ENCODE measurements at places on chromosomes 2 and 18.

GRCh38 chr2:159176555-159176954, 109.9 kb downstream of the WDSUB1 start:
- no peaks in the 10 kb centered on the region for H3K27me3 ChIP-seq
- H3K36me3 ChIP-seq, result peaks cover 17% of the 10 kb centered on the region
- H3K27ac ChIP-seq, result no peak overlapping the region
- DNase-seq, result peak; percentile 82

DNA sequence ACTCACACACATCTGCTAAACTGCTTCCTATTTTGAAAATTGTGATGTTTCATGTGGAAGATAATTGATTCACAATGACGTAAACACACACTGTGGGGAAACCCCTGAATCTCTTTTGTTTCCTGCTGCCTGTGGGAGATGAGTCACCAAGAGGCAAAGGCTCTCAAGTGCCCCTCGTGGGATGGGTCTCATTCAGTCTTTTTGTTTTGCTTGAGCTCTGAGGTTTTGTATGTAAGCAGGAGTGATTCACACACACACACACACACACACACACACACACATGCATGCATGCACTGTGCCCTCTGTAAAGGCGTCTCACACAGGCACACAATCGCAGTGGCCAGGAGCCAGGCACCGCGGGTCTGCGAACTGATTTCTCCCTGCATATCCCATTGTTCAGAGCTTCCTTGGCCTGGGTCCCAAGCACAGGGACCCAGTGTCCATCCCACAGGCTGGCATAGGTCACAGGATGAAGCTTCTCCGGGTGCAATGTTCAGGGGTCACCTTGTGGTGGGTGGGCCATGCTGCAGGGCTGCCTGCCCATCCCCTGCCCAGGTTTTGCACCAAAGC, 12.1 kb upstream of the ARHGEF4 start:
- H3K27me3 ChIP-seq, result no peaks in the 10 kb centered on the region
- H3K4me1 ChIP-seq, result no peaks in the 10 kb centered on the region
- no peak overlapping the region for H3K4me3 ChIP-seq
- H3K36me3 ChIP-seq, result no peaks in the 10 kb centered on the region

DNA sequence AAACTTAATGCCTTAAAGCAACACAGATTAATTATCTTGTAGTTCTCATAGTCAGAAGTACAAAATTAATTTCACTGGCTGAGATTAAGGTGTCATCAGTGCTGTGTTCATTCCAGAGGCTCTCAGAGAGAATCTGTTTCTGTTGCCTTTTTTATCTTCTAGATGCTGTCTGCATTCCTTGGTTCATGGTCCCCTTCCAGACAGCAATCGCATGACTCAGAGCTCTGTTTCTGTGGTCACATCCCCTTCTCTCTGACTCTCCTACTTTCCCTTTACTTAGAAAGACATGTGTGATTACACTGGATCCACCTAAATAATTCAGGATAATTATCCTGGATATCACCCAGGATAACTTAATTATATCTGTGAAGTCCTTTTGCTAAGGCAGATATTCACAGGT, 148.6 kb downstream of the MAIP1 start:
- DNase-seq, result peak; percentile 86
- H3K27ac ChIP-seq, result no peak overlapping the region
- H3K27me3 ChIP-seq, result no peaks in the 10 kb centered on the region
- no peak overlapping the region for H3K4me3 ChIP-seq

DNA sequence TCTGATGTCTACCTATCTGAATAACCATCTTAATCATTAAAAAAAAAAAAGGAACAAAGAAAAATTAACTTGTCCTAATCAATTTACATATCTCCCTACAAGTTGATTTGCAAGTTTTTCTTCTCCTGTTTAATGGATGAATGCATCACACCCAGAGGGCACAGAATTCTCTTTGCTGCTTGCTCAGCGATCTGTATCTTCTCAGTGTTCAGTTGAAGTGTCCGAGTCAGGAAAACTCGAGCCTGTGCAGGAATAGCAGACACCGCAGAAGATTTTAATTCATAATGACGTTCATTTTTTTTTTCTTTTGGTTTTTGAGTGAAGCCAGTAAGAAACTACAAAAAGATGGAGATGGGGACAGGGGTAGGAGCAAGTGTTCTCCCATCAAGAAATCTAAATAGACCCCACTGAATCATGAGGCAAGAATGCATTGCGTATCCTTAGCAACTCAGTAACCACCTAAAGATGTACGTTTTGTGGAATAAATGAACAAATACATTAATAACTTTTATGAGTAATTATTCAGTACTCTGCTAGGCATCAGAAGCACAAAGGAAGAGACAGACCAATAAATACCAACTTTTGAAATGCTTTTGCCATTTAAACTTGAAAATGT, 675.5 kb downstream of the LRP1B start:
- H3K27ac ChIP-seq, result no peak overlapping the region
- H3K36me3 ChIP-seq, result no peaks in the 10 kb centered on the region
- DNase-seq, result no peak

DNA sequence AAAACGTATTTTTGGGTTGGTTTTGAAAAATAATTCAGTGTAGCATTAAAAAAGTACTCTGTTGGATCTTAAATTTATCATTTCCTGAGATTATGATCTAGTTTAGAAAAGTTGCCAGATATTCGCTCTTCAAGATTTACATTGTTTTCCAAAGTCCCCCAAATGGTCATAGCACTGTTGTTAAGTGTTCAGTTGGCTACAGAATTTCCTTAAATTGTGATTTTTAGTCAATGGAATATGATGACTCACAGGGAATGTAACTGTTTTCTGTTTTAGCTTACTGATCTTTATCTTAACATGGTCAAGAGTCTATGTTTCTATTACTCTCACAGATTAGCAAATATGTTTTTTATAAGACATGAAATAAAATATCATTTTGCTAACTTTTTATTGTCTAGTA, 23.2 kb downstream of the PLCL1 start:
- no peaks in the 10 kb centered on the region for H3K4me1 ChIP-seq
- no peak overlapping the region for H3K27ac ChIP-seq
- peak; percentile 20 for DNase-seq
- no peaks in the 10 kb centered on the region for H3K36me3 ChIP-seq

DNA sequence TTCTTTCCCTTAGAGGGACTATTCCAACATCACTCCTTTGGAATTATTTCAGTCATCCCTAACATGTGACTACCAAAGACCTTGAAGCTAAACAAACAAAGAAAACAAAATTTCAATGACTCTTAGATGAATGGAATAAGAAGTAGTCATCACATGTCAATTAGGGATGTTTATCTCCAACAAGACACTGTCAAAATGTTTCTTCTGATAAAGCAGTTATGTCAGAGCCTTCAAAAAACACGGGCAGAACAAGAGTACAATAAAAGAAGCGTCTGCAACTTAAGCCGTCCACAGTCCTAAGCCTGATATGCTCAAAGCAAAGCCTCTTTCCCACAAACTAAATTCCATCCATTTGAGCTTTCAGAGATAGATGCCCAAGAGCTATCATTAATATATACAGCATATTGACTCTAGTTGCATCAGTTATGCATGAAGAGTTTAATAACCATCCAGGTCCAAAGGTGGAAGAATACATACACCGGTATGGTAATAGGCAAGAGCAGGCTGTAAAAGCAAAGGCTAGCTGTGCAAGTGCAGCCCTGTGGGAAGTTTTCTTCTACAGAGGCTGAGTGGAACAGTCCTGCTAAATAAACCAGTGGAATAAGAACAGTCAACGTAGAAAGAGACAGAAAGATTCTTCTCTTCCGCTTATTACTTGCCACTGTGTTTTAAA, 98.1 kb downstream of the ICA1L start:
- no peaks in the 10 kb centered on the region for H3K36me3 ChIP-seq
- no peaks in the 10 kb centered on the region for H3K4me1 ChIP-seq
- H3K27me3 ChIP-seq, result no peaks in the 10 kb centered on the region
- DNase-seq, result no peak
- no peak overlapping the region for H3K27ac ChIP-seq
- no peak overlapping the region for H3K4me3 ChIP-seq

DNA sequence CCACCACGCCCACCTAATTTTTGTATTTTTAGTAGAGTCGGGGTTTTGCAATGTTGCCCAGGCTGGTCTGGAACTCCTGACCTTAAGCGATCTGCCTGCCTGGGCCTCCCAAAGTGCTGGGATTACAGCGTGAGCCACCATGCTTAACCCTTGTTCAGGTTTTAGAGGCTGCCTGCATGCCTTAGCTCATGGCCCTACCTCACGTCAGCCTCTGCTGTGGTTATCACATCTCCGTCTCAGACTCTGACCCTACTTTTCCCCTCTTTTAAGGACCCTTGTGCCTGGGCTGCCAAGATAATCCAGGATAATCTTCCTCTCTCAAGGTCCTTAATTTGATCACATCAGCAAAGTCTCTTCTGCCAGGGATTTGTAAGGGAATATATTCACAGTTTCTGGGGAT, 98.2 kb upstream of the PMAIP1 start:
- DNase-seq, result no peak
- H3K36me3 ChIP-seq, result no peaks in the 10 kb centered on the region
- H3K27me3 ChIP-seq, result no peaks in the 10 kb centered on the region
- H3K4me3 ChIP-seq, result no peak overlapping the region
- no peaks in the 10 kb centered on the region for H3K4me1 ChIP-seq
- H3K27ac ChIP-seq, result no peak overlapping the region

DNA sequence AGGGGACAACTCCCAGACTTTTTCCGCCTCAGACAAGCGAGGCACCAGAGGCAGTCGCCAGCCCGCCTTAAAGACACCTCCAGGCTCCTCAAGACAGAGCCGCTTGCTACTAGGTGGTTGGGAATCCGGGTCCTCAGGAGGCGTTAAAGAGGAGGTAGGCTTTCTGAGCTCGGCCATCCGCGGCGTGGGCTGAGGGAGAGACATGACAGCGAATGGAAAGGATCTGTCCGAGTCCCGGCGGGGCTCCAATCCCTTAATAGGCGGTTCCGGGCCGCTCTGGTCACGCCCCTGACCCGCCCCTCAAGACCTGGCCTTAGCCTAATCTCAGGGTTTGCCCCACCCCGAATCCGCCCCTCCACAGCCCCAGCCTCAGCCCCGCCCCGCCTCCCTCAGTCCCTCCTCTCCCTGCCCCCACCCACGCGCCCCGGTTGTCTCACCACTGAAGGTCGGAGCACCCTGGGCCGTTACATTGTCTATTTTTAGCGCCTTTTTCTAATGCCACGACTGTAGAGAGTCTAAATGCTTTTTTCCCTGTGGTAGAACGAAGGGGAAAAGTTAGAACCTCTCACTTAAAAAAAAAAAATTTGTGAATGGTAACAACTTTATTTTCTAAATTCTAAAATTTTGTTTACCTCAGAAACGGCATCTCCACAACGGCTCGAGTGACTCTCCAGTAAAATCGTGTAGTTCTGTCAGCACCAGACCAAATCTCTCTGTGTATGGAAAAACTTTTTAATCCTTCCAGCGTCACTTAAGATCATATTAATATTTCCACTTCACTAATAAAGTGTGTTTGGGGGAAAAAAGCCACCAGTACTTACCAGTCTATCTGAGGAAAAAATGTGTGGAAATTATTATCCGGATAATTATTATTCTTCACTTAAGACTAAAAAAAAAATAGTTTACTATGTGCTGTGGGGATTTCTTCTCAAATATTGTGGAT, at the start of gene RAD51AP2:
RAD51AP2 (minus strand) TSS at position 229 of the 943 bp plus-strand sequence; CDS start at position 204, 25 bp downstream.
- peak; percentile 95 for DNase-seq
- peak within 1 kb of the TSS; percentile 69 for H3K27ac ChIP-seq
- H3K27me3 ChIP-seq, result no peaks in the 10 kb centered on the region
- peaks cover 6% of the 10 kb centered on the region for H3K4me1 ChIP-seq
- H3K4me3 ChIP-seq, result peak within 1 kb of the TSS; percentile 55
- no peaks in the 10 kb centered on the region for H3K36me3 ChIP-seq
